ENCODE measurements at places on chromosomes 2 and 18.

DNA sequence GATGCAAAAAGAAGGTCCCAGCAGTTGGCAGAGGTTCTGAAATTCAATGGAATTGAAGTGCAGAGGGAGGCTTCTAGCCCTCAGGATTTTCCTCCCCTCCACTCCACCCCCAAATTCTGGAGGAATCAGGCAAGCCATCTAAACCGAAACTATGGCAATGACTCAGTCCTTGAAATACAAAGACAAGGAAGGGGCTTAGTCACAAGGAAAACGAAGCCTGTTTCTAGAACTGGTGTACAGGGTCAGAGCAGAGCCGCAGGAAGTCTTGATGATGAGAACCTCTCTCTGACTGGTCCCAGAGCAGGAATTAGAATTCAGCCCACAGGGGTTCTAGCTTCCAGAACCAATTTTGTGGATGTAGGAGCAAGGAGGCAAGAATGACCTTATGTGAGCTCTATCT lies 111.7 kb upstream of the SCN1A start:
- DNase-seq = peak; percentile 69

DNA sequence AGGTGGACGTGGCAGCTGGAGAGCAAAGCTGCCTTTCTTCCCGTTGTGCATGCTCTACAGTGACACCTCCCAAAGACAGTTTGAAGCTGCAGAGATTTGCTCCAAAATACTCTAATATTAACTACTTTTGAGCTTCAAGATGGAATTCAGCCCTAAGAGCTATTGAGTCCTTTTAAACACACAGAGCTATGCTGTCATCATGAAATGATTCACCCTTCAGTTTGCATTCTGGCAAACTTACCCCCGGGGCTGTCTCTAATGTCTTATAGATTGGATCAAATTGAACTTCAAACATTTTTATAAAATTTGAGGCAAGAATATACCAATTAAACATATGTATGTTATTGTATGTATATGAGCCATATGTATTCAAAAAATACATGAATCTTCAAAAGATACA lies 110.7 kb upstream of the EFEMP1 start:
- no peak for DNase-seq

- no peak for DNase-seq
Observed at GRCh38 chr2:8224347-8225190, 457.3 kb upstream of the ID2 start.

DNA sequence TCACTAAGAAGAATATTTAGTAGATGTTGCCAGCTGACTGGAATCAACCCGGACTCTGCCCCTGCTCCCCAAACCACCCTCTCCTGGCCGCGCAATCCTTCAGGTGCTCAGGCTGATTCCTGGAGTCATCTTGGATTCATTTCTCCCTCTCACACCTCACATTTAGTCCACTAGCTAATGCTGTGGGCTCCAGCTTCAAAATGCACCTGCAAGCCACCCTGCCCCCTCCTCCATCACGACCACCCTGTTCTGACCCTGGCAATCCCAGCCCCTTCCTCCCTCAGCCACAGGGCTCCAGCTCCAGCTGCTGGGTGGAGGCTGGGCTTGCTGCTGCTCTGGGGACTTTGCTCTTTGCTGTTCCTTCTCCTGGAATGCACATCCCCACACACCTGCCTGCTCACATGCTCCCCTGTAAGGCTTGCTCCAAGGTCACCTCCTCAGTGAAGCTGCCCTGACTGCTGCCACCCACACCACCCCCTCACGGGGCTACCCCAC lies 61.3 kb upstream of the SH3RF3 start:
- DNase-seq = no peak

DNA sequence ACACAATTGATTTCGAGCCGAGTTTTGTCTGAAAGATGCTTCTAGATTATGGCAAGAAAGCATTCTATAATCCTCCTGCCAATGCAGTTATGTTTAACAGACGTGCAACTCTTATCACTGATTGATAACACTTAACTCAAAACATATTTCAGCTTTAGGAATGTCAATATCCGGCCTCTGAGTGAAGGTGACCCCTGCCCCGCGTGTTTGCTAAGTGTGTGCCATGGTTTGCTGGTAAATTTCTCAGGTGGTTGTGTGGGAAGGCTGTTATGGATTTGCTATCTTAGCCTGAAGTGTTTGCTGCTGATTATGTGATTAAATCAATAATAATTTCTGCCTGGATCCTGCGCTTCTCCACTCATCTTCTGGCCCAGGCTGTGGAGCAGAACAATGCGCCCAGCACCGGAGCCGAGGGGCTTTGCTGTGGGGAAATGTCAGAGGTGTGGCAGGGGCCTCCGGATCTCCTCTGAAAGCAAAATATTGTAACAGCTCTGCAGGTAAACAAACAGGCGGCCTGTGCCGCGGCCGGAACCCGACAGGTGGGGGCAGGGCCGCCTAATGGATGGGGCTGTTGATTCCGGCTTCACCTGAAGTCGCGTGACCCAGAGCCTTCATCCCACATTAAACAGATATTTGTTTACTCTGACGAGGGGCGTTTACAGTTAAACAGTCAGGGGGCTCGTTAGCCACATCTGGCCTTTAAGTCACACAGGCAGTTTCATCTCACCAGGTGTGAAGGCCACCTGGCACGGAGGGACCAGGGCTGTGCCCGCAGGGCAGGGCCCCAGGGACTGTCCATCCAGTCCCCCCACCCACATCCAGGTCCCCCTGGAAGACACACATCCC lies 210.7 kb upstream of the SALL3 start:
- no peak for DNase-seq

DNA sequence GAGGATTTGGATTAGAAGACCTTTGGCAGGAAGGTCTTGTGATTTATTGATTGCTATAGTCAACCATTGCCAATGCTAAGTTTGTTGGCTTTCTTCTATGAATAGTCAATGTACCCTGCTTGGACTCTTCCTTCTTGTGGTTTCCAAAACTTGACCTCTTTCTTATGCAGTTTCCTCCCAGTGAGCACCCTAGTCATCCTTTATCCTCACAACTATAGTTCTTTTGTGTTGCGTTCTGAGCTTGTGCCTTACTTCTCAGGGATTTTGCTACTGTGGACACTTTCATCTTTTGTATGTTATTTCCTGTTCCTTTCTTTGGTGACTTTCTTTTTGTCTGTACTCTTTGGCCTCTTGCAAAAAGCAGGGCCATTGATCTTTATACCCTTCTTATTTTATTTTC lies 168.2 kb downstream of the LRRTM1 start:
- DNase-seq = no peak

DNA sequence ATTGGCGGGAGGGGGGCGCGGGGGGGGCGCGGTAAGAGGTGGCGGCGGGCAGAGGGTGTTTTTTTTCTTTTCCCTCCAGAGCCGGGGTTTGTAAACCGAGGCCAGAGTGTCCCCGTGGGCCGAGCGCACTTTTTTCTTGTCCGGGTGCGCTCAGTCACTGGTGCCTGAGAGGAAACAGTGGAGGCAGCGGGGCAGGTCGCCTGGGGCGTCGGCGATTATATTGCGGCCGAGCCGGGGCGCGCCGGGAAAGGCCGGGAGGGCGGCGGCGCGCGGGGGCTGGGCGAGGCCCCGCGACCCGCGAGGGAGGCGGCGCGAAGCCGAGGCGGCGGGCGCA lies 275 bp downstream of the HOXD8 start:
- no peak for DNase-seq

DNA sequence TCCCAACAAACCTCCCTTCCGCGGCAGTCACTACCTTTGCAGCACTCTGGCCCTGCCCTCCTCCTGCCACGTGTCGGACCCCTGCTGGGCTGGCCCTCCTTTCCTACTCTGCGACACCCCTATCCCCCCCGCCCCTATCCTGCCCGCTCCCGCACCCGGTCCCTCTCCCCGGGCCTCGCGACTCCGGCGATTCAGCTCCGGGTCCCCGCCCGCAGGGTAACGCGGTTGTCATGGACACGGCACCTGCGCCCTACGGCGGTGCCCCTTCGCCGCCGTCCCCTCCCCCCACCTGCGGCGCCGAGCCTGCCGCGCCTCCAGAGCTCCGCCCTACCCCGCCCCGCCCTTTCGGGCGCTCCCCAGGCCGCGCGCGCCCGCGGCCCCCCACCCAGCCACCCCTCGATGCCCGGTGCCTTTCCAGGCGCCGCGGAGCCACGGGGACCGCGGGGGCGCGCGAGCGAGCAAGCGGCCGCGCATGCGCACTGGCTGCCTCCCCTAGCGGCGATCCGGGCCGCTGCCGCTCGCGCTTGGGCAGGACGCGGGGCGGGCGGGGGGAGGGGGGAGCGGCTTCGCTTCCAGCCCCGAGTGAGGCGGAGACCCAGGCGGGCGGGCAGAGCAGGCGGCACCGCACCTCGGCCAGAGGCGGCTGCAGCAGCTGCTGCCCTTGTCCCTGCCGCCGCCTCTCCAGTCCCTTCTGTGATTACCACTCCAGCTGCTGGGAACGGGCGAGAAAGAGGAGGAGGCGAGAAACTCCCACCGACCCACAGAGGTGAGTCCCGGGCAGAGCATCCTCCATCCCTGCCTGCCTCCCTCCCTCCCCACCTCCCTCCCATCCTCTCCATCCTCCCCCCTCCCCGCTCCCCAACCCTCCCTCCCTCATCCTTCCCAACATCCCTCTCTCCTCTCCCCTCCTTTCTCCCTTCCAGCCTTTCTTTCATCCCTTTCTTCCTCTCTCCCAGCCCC lies at the start of gene CTNNA2:
TSS of gene CTNNA2 (plus strand) at position 610 of the 960 bp plus-strand sequence.
- no peak for DNase-seq

DNA sequence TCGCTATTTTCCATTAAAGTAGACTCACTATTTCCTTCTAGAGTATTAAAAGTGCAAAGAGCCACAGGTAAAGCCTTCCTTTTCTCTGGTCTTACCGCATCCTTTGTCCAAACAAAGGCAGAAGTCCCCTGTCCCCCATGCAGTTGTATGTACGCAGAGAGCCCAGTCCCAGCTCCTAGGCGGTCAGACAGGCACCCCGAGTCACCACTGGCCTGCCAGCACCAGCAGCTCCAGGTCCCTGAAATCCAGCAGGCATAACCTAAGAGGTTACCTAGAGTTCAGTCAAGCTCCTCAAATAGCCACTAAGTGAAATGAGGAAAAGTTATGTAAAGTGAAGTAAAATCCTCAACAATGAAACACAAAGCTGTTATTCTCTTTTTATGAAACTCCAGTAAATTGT lies 60.4 kb upstream of the TWIST2 start:
- no peak for DNase-seq

GRCh38 chr2:567865-568638 lies 109.2 kb downstream of the TMEM18 start:
- peak; percentile 65 for DNase-seq

DNA sequence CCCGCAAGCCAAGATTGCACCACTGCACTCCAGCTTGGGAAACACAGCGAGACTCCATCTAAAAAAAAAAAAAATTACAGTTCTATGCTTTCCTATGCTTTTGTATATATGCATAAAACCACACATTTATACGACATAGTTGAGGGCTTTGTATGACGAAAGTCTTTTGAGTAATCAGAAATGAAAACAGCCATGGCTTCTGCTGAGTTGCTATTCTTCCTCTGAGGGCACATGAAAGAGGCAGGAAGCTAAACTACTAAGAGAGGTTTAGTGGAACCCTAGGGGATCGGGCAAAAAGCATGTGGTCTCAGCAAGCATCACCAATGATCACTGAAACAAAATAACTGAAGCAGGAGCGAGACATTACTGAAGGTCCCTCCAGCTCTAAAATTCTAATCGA lies 99.6 kb downstream of the ZAP70 start:
- DNase-seq = peak; percentile 32

DNA sequence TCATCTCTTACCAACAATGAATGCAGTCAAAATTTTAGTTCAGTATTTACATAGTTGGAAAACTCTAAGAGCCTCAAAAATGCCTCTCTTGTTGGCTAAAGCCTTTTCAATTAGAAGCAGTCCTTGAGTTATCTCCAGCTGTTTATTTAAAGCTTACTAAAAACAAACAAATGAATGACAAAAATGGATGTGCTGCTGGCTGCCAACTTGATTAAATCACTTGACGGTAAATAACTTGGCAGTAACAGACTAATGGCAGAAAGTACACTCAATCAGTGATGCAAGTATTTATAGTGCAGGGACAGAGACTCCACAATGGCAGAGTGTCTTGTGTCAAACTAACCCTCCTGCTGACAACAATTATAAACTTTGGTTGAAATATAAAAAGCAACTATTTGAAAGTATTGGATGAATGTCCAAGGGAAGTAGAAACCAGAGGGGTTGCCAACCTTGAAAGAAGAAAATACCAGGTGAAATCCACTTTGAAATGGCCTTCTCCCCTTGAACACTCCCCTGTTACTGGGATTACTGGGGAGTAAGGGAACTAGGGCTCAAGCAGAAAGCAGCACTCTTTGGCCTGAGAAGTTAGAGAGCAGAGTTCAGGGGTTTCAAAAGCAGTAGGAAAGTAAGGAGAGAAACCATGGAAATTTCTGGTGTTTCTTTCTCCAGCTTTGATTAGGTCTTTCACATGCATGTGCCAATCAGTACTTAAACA lies 245.2 kb upstream of the SPHKAP start:
- DNase-seq = peak; percentile 5

- DNase-seq = peak; percentile 81
Observed at GRCh38 chr2:28068088-28068487, 177.6 kb downstream of the BABAM2 start.

- DNase-seq = no peak
Observed at GRCh38 chr2:30792521-30792920, 14.7 kb downstream of the CAPN13 start.

GRCh38 chr2:100840519-100840918 lies 20.6 kb downstream of the NPAS2 start:
- no peak for DNase-seq

- DNase-seq = no peak
Observed at GRCh38 chr18:43650426-43650825, 373.1 kb upstream of the SYT4 start.

DNA sequence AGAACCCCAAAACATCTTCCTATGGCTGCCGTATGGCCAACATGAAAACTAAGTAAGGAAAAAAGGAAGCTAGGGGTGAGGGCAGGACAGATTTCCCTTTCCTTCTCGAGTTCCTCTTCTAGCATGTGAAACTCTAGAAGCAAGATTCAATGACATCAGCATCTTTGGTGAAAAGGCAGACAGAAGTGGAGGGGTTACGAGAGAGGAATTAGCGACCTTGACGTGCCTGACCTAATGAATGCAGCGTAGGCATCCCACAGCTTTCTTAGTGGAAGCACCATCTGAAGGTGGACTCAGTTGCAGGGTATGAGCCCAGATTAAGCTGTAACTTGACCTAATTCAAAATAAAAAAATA lies 47.9 kb upstream of the PELI1 start:
- no peak for DNase-seq

GRCh38 chr2:219737270-219737691 lies 109.9 kb downstream of the SLC4A3 start:
- DNase-seq = peak; percentile 22

GRCh38 chr2:54672590-54673456 lies 50.6 kb upstream of the EML6 start:
- DNase-seq = peak; percentile 34

GRCh38 chr2:56132138-56132537 lies 51.7 kb upstream of the CCDC85A start:
- peak; percentile 55 for DNase-seq
